ENCODE measurements at places on chromosomes 6 and 20.

DNA sequence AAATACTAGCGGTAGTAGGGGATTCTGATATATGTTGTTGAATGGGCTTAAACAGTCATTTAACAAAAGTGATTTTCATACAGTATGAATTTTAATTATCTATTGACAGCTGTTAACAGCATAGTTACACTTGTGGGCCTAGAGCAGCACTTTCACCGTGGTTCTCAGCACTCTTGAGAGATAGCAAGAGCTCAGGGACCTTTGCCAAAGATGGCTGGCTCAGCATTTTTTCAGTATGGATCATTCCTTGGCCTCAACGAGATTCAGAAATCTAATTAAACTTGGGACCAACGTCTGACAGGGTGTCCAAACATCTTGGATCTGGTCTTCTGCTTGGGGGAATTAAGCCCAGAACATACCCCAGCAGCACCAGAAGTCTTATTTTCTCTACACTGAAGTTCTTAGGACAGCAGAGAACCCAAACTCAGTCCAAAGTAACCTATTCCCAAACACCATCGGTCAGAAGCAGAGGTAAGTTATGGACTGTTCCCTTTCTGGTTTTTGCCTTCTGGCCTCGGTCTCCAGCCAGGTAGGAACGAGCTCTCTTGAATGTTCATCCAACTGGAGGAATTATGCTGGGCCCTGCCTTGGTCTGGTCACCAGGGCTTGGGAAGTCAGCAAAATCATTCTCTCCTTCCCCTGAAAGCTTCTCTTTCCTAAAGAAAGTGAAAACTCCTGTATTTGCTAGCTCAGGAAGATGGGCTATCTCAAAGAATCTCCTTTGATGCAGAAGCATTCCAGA lies 25.7 kb downstream of the PRPH2 start:
- DNase-seq: no peak

GRCh38 chr6:48743738-48744137 lies 632.7 kb upstream of the PTCHD4 start:
- no peak for DNase-seq

DNA sequence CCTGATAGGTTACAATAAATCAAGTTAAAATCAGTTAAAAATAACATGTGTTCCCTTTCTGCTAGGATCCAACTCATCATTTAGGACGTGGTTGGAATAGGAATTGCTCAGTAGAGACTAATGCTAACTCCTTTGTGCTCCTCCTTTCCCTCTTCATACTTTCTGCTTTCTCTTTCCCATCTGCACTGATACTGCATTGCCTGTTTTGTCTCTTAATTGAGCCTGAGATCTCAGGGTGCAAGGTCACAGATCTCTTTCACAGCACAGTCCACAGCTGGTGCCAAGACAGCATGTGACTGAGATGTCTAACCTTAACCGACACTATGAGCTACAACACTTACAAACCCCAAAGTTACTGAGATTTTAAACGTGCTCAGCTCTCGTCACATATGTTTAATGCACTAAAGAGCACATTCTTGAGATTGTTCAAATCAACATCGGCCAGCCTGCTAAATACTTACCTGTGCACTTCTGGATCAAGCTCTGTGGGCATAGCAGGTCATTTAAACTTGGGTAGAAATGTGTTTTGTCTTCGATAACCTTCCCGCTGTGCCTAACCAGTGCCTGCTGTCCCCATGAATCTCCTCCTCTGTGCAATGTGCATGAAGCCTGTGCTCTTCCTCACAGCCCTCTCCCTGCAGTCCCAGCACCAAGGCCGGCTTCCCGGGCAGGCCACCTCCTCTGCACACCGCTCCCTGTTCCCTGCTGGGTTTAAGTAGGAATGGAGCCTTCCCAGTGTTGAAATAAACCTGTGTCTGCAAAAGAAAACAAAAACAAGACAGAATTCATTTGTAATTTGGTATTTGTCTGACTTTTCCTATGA lies 39.6 kb upstream of the AFDN start:
- no peak for DNase-seq

DNA sequence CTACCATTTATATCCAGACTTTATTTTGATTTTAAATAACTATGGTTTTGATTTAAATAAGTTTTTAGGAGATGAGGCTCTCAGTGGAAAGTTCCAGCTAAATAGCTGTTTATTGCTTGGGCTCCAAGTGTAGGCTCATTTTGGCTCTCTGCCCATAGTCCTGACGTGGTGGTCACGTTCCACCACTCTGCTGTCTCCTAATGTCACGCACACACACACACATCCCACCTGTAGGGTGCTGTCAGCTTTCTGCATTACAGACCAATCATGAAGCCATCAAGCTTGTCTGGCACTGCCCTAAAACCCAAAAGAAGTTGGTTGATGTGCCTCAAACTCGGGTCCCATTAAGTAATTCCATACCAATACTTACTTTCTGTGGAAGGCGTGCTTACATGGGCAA lies 45.4 kb downstream of the PANK2 start:
- no peak for DNase-seq

GRCh38 chr20:6709910-6710595 lies 57.4 kb upstream of the BMP2 start:
- no peak for DNase-seq

- no peak for DNase-seq
Observed at GRCh38 chr6:117329926-117330325, 64.6 kb downstream of the VGLL2 start.

All from CD4-positive, alpha-beta memory T cell (primary cell).